ENCODE measurements at places on chromosomes 4 and X. TPM values are rescaled to one million over a fixed set of nuclear protein-coding genes. Genes with fewer than 3 reads are reported as not detected.

DNA sequence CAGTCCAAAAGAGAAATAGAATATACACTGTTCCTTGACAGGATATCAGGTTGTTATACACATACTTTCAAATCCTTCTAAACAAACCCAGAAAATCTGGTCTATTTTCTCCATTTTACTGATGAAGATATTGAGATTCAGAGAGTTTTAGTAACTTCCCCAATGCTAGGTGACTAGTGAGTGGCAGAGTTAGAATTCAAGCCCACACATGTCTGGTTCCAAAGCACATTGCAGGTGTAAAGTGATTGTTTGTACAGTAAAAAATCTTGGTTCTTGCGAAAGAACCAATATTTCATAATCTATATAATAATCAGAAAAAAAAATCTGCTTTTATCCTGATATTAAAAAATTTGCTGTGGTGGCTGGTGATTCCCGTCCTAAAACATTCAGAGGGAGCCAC is 39.5 kb upstream of the EMCN start:
- no peak overlapping the region for H3K4me3 ChIP-seq
- no peaks in the 10 kb centered on the region for H3K4me1 ChIP-seq
- H3K27ac ChIP-seq = no peak overlapping the region
- H3K27me3 ChIP-seq = no peaks in the 10 kb centered on the region
- no peak for DNase-seq

GRCh38 chrX:72366178-72366577 is 60.5 kb upstream of the CITED1 start:
- no peaks in the 10 kb centered on the region for H3K27me3 ChIP-seq
- H3K4me1 ChIP-seq = no peaks in the 10 kb centered on the region
- no peak overlapping the region for H3K4me3 ChIP-seq
- no peak overlapping the region for H3K27ac ChIP-seq

GRCh38 chrX:4320436-4320947 is 607.0 kb upstream of the PRKX start:
- no peak overlapping the region for H3K27ac ChIP-seq
- no peak for DNase-seq
- H3K4me3 ChIP-seq = no peak overlapping the region
- no peaks in the 10 kb centered on the region for H3K27me3 ChIP-seq
- H3K36me3 ChIP-seq = no peaks in the 10 kb centered on the region

GRCh38 chr4:112143781-112144180 is 1.5 kb upstream of the FAM241A start:
- no peak overlapping the region for H3K4me3 ChIP-seq
- DNase-seq = no peak
- H3K27ac ChIP-seq = no peak overlapping the region
- peaks cover 17% of the 10 kb centered on the region for H3K4me1 ChIP-seq
- H3K36me3 ChIP-seq = no peaks in the 10 kb centered on the region

DNA sequence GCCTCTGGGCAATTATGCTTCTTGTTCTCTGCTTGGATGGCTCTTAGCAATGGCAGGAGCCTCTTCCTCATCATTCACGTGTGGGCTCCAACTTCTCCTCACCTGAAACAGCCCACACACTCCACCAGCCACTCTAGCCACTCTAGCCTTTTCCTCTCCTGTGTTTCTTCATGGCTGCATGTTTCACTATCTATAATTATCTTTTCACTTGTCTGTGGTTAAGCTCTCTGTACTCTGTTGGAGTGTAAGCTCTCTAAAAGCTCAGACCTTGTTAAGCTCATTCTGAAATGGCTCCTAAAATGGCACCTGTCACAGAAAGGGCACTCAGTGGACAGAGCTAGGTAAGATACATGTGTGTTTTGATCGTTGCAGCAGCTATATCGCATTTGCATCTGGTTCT is 80.0 kb downstream of the SH3KBP1 start:
- no peak overlapping the region for H3K27ac ChIP-seq
- peaks cover 7% of the 10 kb centered on the region for H3K4me1 ChIP-seq
- H3K36me3 ChIP-seq = no peaks in the 10 kb centered on the region
- H3K27me3 ChIP-seq = no peaks in the 10 kb centered on the region

- H3K36me3 ChIP-seq = peaks cover 36% of the 10 kb centered on the region
- H3K27ac ChIP-seq = peak overlapping the region; percentile 8
- no peak overlapping the region for H3K4me3 ChIP-seq
- H3K4me1 ChIP-seq = peaks cover 44% of the 10 kb centered on the region
- H3K27me3 ChIP-seq = no peaks in the 10 kb centered on the region
These were observed 59.2 kb downstream of the SLC7A11 start for GRCh38 chr4:138182838-138183426.

CXCL6 gene
- not detected for total RNA-seq

GRCh38 chr4:147707892-147708672 is 23.8 kb upstream of the ARHGAP10 start:
- no peak overlapping the region for H3K4me3 ChIP-seq
- no peaks in the 10 kb centered on the region for H3K36me3 ChIP-seq
- H3K27ac ChIP-seq = no peak overlapping the region
- H3K4me1 ChIP-seq = peaks cover 25% of the 10 kb centered on the region
